ENCODE measurements at places on chromosomes 1 and 21. TPM values are rescaled to one million over a fixed set of nuclear protein-coding genes. Genes with fewer than 3 reads are reported as not detected.

GRCh38 chr1:86758570-86758969 is 54.2 kb downstream of the SH3GLB1 start:
- no peak overlapping the region for H3K27ac ChIP-seq
- H3K36me3 ChIP-seq = no peaks in the 10 kb centered on the region
- no peaks in the 10 kb centered on the region for H3K4me1 ChIP-seq

Gene RUNX3
- total RNA-seq = 7.3 TPM

DNA sequence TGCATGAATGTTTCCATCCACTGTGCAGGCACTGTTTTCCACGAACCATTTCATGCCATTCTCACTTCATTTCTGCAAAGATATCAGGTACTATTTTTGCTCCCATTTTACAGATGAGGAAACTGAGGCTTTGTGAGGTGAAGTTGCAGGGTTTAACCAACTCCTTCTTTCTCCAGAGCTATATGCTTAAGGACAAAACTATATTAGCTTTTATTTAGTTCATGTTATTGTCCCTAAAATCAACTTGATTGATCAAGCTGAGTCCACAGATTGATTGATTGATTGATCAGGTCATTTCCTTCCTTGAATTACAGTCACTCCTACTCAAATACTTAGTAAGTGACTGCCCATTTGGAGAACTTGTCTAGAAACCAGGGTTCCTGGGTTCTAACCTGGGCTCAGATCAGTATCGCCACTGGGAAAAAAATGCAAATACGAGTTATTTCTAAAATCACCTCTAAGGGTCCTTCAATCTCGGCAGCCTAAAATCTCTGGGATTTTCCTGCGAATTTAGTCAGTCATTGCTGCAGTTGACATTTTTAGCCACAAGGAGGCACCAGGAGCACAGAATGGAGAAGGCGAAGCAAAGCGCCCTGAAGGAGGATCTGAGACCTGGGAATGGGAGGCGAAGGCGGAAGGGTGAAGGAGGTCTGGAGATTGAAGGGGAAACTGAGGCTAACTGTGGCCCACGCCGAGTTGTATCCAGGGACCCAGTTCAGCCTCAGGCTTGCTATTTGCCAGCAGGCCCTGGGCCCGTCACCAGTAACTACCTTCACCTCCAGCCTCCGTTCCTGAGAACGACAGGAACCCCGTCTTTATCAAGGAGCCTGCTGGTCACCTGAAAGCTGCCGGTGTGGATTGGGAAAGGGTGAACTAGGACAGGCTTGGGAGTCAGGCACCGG is 14.3 kb upstream of the MUL1 start:
- peaks cover 18% of the 10 kb centered on the region for H3K27me3 ChIP-seq
- no peaks in the 10 kb centered on the region for H3K36me3 ChIP-seq
- H3K4me3 ChIP-seq = no peak overlapping the region
- H3K27ac ChIP-seq = no peak overlapping the region
- no peaks in the 10 kb centered on the region for H3K4me1 ChIP-seq

GRCh38 chr1:153368495-153368894 is 6.9 kb downstream of the S100A12 start:
- H3K27me3 ChIP-seq = peaks cover 12% of the 10 kb centered on the region

DNA sequence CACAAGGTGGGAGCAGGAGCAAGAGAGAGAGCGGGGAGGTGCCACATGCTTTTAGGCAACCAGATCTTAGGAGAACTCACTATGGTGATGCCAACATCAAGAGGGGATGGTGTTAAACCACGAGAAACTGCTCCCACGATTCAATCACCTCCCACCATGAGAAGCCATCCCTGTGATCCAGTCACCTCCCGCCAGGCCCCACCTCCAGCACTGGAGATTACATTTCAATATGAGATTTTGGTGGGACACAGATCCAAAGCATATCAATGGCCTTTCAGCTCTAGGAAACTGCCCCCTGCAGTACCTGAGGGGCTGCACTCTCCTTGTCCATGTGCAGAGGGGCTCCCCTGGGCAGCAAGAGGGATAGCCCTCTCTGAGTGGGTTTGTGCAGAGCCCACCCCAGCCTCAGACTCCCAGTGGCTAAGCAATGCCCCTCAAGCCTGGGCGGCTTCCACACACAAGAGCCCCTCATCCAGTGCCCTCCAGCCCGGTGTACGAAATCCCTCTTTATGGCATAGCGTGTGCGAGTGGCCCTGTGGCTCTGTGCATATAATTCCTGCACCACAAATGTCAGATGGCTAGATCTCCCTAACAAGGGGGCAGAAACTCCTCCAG is 15.5 kb upstream of the PRDM16 start:
- no peak overlapping the region for H3K27ac ChIP-seq
- no peak for DNase-seq
- no peaks in the 10 kb centered on the region for H3K4me1 ChIP-seq
- no peaks in the 10 kb centered on the region for H3K36me3 ChIP-seq
- H3K27me3 ChIP-seq = no peaks in the 10 kb centered on the region

DNA sequence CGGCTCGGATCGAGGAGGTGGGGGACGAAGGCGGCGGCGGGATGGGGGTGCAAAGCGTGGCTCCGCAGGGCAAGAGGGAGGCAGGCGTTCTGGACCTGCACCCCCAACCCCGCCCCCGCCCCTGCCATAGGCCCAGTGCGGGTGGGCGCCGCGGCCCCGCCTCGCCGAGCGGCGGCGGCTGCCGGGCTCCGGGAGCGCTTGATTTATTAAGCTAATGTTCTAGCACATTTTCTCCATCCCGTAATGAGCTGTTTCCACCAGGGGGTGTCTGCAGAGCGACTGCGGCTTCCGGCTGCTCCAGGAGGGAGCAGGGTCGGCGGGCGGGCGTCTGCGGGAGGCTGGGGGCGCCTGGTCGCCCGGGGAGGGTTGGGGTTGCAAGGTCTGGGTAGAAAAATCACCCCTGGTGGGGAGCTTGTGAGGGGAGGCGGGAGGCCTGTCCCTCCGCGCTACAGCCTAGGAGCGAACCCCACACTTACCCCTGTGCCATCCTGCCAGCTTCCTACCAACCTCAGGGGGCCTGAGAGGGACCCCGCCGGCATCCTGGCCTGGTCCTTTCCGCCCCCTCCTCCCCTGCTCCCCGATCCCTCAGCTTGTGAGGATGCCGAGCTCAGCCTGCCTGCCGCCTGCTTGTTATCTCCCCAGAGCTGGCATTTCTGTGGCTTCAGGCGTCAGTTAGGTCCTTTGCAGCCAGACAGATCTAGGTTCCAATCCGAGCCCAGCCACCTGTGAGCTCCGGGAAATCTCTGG is 48.5 kb upstream of the ACOT11 start:
- H3K27me3 ChIP-seq = peaks cover 3% of the 10 kb centered on the region
- peaks cover 9% of the 10 kb centered on the region for H3K4me1 ChIP-seq
- peak overlapping the region; percentile 14 for H3K4me3 ChIP-seq
- H3K27ac ChIP-seq = no peak overlapping the region
- H3K36me3 ChIP-seq = no peaks in the 10 kb centered on the region

DNA sequence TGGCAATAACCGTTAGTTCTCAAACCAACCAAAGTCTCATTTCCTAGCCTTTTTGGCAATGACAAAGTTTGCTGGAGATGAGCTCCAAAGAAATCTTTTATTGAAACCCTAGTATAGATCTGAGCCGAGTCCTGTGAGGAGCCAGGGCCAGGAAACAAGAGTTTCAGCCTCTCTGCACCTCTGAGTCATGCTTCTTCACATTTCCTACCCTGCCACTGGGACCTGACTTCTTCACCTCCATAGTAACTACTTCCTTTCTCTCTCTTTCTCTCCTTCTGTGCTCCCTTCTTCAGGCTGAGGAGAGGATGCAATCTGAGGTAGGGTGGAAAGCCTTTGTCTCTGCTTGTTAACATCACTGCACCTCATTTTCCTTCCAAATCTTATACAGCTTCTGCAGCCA is 38.7 kb upstream of the IPO9 start:
- peaks cover 40% of the 10 kb centered on the region for H3K4me1 ChIP-seq
- no peak overlapping the region for H3K4me3 ChIP-seq
- peaks cover 61% of the 10 kb centered on the region for H3K36me3 ChIP-seq
- no peaks in the 10 kb centered on the region for H3K27me3 ChIP-seq
- no peak for DNase-seq

Gene PCAT6
- total RNA-seq = not detected

- peaks cover 18% of the 10 kb centered on the region for H3K4me1 ChIP-seq
- no peaks in the 10 kb centered on the region for H3K27me3 ChIP-seq
- no peak overlapping the region for H3K27ac ChIP-seq
- peak; percentile 55 for DNase-seq
- no peak overlapping the region for H3K4me3 ChIP-seq
Measured at GRCh38 chr21:44006017-44006619, 6.0 kb upstream of the TRAPPC10 start.

DNA sequence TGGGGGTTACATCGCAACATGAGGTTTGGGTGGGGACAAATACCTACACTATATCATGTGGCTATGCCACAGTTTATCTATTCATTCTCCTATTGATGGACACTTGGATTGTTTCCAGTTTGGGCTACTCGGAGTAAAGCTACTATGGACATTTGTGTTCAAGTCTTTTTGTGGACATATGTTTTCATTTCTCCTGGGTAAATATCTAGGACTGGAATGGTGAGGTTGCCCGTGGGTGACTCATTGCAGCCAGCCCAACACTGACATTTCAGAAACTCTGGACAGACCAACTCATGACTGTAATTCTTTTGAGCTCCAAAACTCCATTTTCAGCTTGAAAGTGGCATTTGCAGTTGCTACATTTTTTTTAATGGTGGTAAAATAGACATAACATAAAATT is 82.7 kb downstream of the KAZN start:
- no peak for DNase-seq
- no peaks in the 10 kb centered on the region for H3K4me1 ChIP-seq
- no peak overlapping the region for H3K4me3 ChIP-seq
- H3K27me3 ChIP-seq = no peaks in the 10 kb centered on the region

GRCh38 chr1:218742467-218743262 is 397.5 kb downstream of the TGFB2 start:
- H3K4me3 ChIP-seq = no peak overlapping the region
- no peaks in the 10 kb centered on the region for H3K36me3 ChIP-seq
- H3K27me3 ChIP-seq = no peaks in the 10 kb centered on the region

DNA sequence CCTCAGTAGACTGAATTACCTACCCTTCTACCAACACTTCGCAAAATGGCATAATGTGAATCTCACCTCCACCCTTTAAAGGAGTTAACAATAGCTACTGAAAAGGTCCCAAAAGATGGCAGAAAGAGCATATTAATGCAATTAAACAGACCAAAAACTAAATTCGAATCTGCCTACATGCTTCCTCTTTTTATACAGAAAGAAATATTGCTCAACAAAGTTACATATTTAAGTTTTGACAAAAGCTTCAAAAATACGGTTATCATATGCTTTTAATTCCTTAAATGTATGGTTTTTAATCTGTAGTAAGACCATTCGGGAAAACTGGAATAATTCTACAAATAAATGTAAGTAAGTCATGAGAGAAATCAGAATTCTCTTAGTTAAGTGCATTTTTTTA is 2.2 kb downstream of the APP start:
- no peaks in the 10 kb centered on the region for H3K27me3 ChIP-seq
- no peak overlapping the region for H3K27ac ChIP-seq
- peaks cover 23% of the 10 kb centered on the region for H3K36me3 ChIP-seq
- H3K4me3 ChIP-seq = no peak overlapping the region
- peaks cover 30% of the 10 kb centered on the region for H3K4me1 ChIP-seq

DNA sequence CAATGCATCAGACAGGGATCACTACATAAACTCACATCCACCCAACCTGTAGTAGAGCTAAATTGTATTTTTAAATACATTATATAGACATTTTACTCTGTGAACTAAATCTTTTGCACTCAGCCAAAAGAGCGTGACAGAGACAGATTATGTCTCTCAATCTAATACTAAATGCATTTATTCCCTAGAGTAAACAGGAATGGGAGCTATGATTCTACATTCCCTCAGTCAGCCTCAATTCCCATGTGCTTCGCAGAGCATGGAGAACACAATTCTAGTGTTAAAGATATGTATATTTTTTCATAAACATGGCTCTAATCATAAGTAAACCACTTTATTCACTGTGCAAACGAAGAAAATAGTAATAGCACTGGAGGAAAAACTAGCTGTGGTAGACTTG is 16.5 kb downstream of the PIGK start:
- no peak overlapping the region for H3K27ac ChIP-seq
- H3K4me1 ChIP-seq = no peaks in the 10 kb centered on the region
- DNase-seq = no peak
- no peak overlapping the region for H3K4me3 ChIP-seq
- H3K27me3 ChIP-seq = no peaks in the 10 kb centered on the region
- H3K36me3 ChIP-seq = no peaks in the 10 kb centered on the region

DNA sequence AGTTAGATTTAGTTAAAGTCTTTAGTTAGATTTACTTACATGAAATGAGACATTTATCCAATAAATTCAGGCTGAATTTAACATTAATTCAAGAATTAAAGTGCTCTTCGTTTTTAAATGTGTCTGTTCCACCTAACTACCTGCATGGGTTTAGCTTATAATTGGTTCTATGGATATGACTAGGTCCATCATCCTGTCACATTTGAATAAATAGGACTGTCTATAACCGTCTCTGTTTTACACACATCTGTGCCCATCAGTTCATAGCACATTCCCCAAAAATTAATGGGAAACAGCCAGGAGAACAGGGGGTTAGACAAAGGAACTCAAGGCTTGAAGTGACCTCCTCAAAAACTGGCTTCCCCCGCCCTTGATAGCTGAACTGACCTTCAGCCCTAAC is 219.6 kb downstream of the MRPL39 start:
- no peak overlapping the region for H3K27ac ChIP-seq
- H3K27me3 ChIP-seq = no peaks in the 10 kb centered on the region
- DNase-seq = no peak
- no peak overlapping the region for H3K4me3 ChIP-seq

DNA sequence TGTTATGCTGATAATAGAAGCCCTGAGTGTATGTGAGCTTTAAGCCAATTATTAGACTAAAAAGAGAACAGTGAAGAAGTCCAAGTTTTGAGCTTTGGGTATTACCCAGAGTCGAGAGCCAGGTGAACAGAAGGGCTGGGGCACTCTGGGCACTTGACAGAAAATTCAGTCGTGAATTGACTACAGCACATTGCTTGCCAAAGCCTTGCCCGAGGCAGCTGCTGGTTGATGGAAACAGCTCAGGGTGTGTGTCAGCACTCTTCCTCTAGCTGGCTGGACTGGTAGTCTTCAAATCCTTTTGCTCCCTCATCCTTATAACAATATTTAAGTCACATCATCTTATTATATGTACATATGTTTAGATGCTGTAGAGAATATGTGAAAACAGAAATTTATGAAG is 21.3 kb downstream of the PDE4B start:
- no peaks in the 10 kb centered on the region for H3K27me3 ChIP-seq
- no peaks in the 10 kb centered on the region for H3K4me1 ChIP-seq
- H3K4me3 ChIP-seq = no peak overlapping the region
- H3K27ac ChIP-seq = no peak overlapping the region

Gene F13B
- not detected for total RNA-seq

Gene CLEC20A
- total RNA-seq = not detected

GRCh38 chr1:100713626-100714025 is 5.9 kb upstream of the VCAM1 start:
- no peaks in the 10 kb centered on the region for H3K36me3 ChIP-seq
- peak overlapping the region; percentile 81 for H3K27ac ChIP-seq
- H3K27me3 ChIP-seq = no peaks in the 10 kb centered on the region

GRCh38 chr1:70265946-70266345 is 44.8 kb downstream of the SRSF11 start:
- H3K36me3 ChIP-seq = peaks cover 46% of the 10 kb centered on the region
- DNase-seq = no peak
- no peak overlapping the region for H3K4me3 ChIP-seq
- H3K4me1 ChIP-seq = no peaks in the 10 kb centered on the region

- no peak for DNase-seq
- peaks cover 9% of the 10 kb centered on the region for H3K4me1 ChIP-seq
- H3K4me3 ChIP-seq = no peak overlapping the region
- no peak overlapping the region for H3K27ac ChIP-seq
- no peaks in the 10 kb centered on the region for H3K36me3 ChIP-seq
Measured at GRCh38 chr1:209105701-209106100, 477.8 kb upstream of the CAMK1G start.

Gene KIF26B
- total RNA-seq = 5.9 TPM

Gene KRTAP23-1
- total RNA-seq = not detected

GRCh38 chr1:36350659-36351226 is 27.3 kb upstream of the EVA1B start:
- peaks cover 76% of the 10 kb centered on the region for H3K36me3 ChIP-seq
- peak; percentile 98 for DNase-seq
- H3K27me3 ChIP-seq = no peaks in the 10 kb centered on the region
- H3K4me3 ChIP-seq = no peak overlapping the region

Measured in SJSA1 (cell line).